ENCODE measurements at places on chromosomes 5 and 9.

DNA sequence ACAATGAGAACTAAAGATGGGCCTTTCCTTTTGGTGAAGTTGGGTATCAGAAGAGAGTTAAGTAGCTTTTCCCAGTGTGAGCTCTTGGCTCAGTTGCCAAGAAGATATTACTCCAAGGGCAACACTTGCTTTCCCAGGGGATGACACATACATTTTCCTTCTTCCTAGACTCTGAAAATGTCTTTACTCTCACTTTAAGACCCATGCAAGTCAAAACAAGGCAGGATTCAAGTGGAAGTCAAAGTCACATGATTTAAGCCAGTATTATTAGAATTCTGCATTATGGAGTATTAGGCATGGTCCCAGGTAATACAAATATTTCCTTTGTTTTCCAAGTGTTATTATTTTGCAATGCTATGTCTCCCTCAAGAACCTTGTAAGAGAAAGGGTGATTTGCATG is 175.1 kb downstream of the PPP2R2B start:
- no peak for DNase-seq

GRCh38 chr5:148938522-148938882 is 112.1 kb downstream of the ADRB2 start:
- DNase-seq, result no peak

DNA sequence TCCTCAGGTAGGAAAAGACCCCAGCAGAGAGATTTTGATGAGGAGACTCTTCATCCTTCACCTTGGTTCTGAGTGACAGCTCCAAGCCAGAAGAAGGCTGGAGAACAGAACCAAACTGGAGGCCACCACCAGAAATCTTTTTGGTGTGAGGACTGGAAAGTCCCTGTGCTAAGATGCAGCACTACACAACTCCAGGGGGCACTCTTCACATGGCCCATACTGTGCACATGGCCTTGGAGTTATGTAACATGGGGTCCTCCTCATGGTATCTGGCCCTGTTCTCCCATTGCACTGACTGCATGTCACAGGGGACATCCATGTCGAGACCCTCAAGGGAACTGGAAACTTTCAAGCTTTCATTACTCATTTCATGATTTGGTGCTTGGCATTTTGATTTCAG is 17.3 kb upstream of the STX17 start:
- DNase-seq, result no peak

DNA sequence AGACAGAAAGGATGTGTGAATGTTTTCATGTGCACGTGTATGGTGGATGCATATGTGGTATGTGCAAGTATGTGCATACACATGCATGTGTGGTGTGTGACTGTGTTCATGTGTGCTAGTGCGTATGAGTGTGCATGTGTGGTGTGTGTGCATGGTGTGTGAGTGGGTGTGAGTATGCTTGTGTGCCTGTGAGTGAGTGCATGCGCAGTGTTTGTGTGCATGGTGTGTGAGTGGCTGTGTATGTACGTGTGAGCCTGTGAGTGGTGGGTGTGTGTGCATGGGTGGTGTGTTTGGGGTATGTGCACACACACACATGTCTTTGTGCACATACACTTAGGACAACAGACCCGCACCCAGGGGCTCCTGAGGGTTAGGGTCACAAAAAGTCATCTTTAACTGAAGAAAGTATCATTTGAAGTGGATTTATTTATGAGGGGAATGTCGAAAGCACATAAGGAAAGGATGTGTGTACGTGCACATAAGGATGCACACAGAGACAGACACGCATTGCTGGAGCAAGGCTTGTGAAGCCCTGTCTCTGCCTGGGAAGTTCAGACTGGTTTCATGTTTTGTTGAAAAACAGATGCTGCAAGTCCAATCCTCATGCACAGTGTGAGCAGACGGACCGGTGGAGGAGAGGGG is 237.0 kb downstream of the SYK start:
- DNase-seq, result no peak

DNA sequence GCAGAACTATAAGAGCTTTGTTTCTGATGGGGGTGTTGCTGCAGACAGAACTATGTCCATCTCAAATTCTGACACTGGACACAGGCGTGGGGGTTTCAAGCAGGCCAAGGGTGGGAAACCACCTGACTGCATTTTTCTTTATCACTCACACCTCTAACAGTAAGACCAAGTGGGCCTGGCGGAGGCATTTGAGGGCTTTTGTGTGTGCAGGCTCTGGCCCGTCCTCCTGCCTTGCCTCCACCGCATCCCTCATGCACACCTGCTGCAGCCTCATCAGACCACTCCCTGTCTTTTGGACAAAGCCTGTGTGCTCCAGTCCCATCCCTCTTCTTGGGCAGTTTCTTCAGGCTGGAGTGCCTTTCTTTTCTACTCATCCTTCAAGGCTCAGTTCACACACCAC is 7.9 kb downstream of the OR13J1 start:
- no peak for DNase-seq

- DNase-seq, result no peak
These were observed 254.7 kb upstream of the TRPC7 start for GRCh38 chr5:136620016-136620419.

GRCh38 chr9:95854386-95855020 is 21.0 kb upstream of the ERCC6L2 start:
- no peak for DNase-seq

- no peak for DNase-seq
These were observed 67.2 kb downstream of the CDH18 start for GRCh38 chr5:19920761-19921160.

DNA sequence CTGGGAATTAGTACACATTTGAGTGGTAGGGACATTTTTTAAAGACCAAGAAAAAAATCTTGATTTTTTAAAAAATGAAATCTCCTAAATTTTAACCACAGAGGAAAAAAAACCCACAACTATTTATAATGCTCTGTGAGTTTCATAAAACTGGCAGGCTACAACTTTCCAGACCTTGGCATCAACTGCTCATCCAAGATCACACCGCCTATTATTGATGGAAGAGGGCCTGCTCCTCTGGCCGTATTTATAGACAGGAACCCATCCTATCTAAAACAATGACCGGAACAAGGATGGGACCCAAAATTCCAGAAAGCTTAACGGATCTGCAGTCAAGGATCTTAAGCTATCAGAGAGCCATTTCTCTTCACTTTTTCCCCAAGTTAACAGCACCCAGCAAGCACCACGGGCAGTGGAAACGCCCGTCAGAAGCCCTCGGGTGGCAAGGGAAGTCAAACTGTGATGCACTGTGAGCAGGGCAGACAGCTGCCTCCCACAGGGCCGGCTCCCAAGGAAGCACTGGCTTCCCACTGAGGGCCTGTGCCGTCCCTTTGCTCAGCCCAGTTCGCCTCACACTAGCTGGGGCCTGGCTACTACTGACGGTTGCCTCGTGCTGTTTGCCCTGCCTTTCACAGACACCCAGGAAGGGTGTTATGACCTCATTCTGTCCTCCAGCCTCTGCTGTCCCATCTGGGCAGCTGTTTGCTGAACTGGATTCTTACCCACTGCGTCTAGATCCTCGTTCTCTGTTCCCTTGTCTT is 62.8 kb downstream of the CDC14B start:
- no peak for DNase-seq

- DNase-seq, result no peak
These were observed 41.1 kb upstream of the TCF7 start for GRCh38 chr5:134073404-134073803.

- DNase-seq, result no peak
These were observed 114.0 kb downstream of the DNAH5 start for GRCh38 chr5:13830536-13830935.

GRCh38 chr9:117273612-117274011 is 141.2 kb downstream of the ASTN2 start:
- no peak for DNase-seq

Data from activated naive CD8-positive, alpha-beta T cell treated with anti-CD3 and anti-CD28 coated beads, Interleukin-2, amount 50 U/mL, for 24 hours (primary cell).